Activated naive CD8-positive, alpha-beta T cell treated with anti-CD3 and anti-CD28 coated beads, Interleukin-2, amount 10 ng/mL, durations not matched to agents 7 days and 5 days (primary cell): ENCODE measurements at places on chromosomes 11 and 22. TPM values are rescaled to one million over a fixed set of nuclear protein-coding genes. Genes with fewer than 3 reads are reported as not detected.

GRCh38 chr11:6419009-6419631 is at the start of gene APBB1:
Gene APBB1 (minus strand): TSS chr11:6419094. CDS start chr11:6411347, 7,747 bp downstream.
- H3K36me3 ChIP-seq: peaks cover 3% of the 10 kb centered on the region
- H3K4me1 ChIP-seq: peaks cover 7% of the 10 kb centered on the region
- H3K27ac ChIP-seq: peak within 1 kb of the TSS; percentile 43

Gene AMBRA1
- 39.1 TPM for total RNA-seq

GRCh38 chr22:17699696-17700340 is 61.3 kb downstream of the BCL2L13 start:
- peaks cover 13% of the 10 kb centered on the region for H3K4me1 ChIP-seq
- H3K27me3 ChIP-seq: no peaks in the 10 kb centered on the region
- no peak overlapping the region for H3K4me3 ChIP-seq
- H3K36me3 ChIP-seq: peaks cover 13% of the 10 kb centered on the region
- no peak overlapping the region for H3K27ac ChIP-seq
- no peak for DNase-seq

DNA sequence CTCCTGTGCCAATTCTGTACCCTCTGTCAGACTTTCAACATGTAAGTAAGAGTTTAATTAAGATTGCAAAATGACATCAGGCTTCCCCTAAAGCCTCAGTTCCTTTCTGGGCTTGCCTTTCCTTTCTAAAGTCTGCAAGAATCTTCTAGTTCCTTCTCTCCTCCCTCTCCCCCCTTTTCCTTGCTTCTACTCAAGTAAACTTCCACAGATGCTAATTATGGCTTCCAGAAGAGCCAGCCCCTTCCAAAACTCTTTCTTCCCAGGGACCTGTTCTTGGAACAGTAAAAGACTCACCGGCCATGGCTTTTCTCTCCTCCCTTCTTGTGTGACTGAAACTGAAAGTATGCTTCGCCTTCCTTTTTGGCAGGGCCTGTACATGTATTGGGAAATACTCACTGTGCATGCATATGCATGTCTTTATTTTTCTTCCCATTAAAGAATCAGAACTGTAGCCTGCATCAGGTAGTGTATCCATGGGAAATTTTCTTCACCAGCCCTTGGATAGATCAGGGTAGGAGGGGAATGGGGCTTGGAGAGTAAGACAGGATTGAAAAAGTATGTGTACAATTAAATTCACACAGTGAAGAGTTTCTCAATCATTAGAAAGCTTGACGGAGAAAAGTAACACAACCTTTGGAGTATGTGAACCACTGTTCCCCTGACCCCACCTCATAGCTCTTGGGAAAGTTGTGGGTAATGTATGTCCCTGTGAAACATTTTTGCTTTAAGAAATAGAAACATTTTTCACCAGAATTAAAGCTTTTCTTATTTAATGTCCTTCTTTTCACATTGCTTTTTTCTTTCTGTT is at the start of gene CASP1:
TSS of gene CASP1 (minus strand) at position 332 of the 808 bp plus-strand sequence. CDS start at position 301, 31 bp downstream.
- H3K4me1 ChIP-seq: peaks cover 31% of the 10 kb centered on the region
- peak within 1 kb of the TSS; percentile 97 for H3K27ac ChIP-seq
- peak within 1 kb of the TSS; percentile 98 for H3K4me3 ChIP-seq
- H3K27me3 ChIP-seq: no peaks in the 10 kb centered on the region
- H3K36me3 ChIP-seq: peaks cover 49% of the 10 kb centered on the region
- DNase-seq: no peak

Gene ZP1
- total RNA-seq: 0.44 TPM

- peak; percentile 25 for DNase-seq
- no peak overlapping the region for H3K27ac ChIP-seq
- H3K27me3 ChIP-seq: peaks cover 8% of the 10 kb centered on the region
- H3K4me1 ChIP-seq: peaks cover 21% of the 10 kb centered on the region
- H3K4me3 ChIP-seq: no peak overlapping the region
Observed at GRCh38 chr11:1766719-1767398, 3.1 kb upstream of the CTSD start.

- H3K36me3 ChIP-seq: peaks cover 5% of the 10 kb centered on the region
- peak overlapping the region; percentile 55 for H3K4me3 ChIP-seq
- peaks cover 4% of the 10 kb centered on the region for H3K27me3 ChIP-seq
- no peak for DNase-seq
- peaks cover 18% of the 10 kb centered on the region for H3K4me1 ChIP-seq
Observed at GRCh38 chr11:7436657-7437056, 48.6 kb upstream of the OLFML1 start.

DNA sequence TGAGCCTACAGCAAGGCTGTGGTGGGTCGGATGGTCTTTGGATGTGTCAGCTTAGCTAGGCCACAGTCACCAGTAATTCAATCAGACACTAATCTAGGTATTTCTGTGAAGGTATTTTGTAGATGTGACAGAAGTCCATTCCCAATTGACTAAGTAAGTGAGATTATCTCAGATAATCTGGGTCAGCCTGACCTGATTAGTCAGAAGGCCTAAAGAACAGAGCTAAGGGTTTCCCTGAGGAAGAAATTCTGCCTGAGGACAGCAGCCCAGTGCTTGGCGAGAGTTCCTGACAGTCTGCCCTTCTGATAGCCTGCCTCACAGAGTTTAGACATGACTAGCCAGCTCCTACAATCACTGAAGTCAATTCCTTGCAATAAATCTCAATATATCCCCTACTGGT is 28.7 kb downstream of the GUCD1 start:
- no peak overlapping the region for H3K4me3 ChIP-seq
- no peak for DNase-seq
- H3K4me1 ChIP-seq: peaks cover 16% of the 10 kb centered on the region
